ENCODE measurements at places on chromosomes 4 and X. TPM values are rescaled to one million over a fixed set of nuclear protein-coding genes. Genes with fewer than 3 reads are reported as not detected.

DNA sequence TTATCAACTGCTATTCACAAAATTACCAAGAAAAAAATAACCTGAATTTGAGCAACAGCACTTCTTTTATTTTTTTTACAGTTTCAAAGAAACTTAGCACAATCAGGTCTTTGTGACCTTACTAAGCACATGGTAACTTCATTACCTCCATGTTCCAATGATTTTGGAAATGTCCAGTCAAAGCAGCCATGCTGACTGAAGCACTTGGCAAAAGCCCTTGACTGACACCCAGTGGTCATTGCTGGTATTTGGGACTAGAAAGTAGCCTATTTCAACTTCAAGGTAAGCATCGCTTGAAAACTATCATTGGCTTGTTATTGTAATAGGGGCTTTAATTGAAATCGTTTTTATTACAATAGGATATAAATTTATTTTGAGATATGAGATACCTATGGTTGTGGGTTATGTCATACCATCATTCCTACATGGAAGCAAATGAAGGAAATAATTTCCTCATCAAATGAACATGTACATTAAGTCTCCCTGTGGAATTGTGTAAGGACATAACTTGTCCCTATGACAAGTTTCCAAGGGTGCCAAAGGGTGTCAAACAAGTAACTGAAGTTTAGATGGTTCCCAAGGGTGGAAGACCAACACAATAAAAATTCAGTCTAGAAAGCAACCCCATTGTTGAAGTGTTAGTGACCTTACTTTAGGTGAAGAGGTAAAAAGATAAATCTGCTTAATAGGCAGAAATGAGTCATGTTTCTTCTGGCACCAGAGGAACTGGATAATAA, 15.2 kb upstream of the ANXA10 start:
- no peaks in the 10 kb centered on the region for H3K27me3 ChIP-seq
- no peaks in the 10 kb centered on the region for H3K36me3 ChIP-seq
- no peaks in the 10 kb centered on the region for H3K4me1 ChIP-seq
- H3K4me3 ChIP-seq = no peak overlapping the region
- no peak overlapping the region for H3K27ac ChIP-seq
- DNase-seq = peak; percentile 84

DNA sequence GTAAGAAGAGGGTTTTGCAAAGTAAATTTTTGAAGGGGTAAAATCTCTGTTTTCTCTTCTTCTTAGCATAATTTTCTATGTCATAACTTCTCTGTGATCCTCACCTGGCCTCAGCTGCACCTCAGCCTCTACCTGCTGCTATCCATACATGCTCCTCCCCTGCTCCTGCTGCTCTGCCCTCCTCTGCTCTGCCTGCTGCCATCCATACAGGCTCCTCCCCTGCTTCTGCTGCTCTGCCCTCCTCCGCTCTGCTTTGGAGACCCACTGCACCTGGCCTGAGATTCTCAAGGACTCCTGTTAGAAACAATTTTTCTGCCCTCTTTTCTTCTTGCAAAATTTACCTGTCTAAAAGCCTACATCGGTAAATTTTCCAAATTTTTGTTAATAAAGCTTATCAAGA, 388.6 kb upstream of the PITX2 start:
- H3K36me3 ChIP-seq = no peaks in the 10 kb centered on the region
- H3K4me1 ChIP-seq = no peaks in the 10 kb centered on the region
- H3K27me3 ChIP-seq = no peaks in the 10 kb centered on the region
- no peak for DNase-seq

- H3K27me3 ChIP-seq = no peaks in the 10 kb centered on the region
- H3K4me3 ChIP-seq = no peak overlapping the region
- DNase-seq = no peak
- H3K27ac ChIP-seq = no peak overlapping the region
- H3K4me1 ChIP-seq = no peaks in the 10 kb centered on the region
Measured at GRCh38 chr4:147578051-147578476, 39.1 kb upstream of the TMEM184C start.

- no peak overlapping the region for H3K27ac ChIP-seq
- no peaks in the 10 kb centered on the region for H3K36me3 ChIP-seq
- no peak for DNase-seq
- no peaks in the 10 kb centered on the region for H3K4me1 ChIP-seq
- no peak overlapping the region for H3K4me3 ChIP-seq
Measured at GRCh38 chr4:82090717-82091116, 283.1 kb downstream of the HNRNPD start.

DNA sequence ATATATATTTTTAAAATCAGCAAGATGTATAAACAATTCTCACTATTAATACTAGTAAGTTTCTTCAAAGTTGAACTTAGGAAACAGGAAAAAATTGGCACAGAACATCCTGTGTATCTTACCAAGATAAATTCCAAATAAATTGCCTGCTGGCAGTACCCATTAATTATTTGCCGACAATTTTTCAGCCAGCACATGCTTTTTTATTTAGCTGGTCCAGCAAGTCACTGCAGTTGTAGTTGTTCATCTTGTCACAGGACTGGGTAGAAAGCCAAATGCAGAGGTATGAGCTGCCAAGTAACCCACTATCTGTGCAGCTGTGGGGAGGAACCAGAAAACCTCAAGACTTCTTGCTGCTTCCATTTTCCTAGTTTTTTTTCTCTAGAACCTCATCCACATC, 113.4 kb downstream of the PACRGL start:
- no peak overlapping the region for H3K4me3 ChIP-seq
- no peaks in the 10 kb centered on the region for H3K36me3 ChIP-seq
- no peak overlapping the region for H3K27ac ChIP-seq
- H3K27me3 ChIP-seq = no peaks in the 10 kb centered on the region
- DNase-seq = no peak
- H3K4me1 ChIP-seq = no peaks in the 10 kb centered on the region

DNA sequence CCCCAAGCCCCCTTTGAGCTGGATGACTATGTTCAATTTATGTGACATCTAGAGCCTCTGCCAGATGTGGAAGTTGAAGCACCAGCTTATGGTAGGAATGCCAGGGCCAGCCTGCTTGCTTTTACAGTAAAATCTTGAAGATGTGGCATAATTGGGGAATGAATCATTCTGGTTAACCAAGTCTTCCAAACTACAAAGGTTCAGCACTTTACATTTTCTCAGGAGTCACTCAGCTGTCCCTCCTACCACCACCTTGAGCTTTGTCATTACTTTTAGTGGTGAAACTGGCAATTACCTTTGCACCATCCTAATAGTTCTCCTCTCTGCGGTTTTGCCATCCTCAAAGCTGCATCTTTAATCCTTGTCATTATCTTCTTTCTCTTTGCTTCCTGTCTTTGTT, 172.2 kb downstream of the HS6ST2 start:
- no peak for DNase-seq
- H3K36me3 ChIP-seq = no peaks in the 10 kb centered on the region
- no peaks in the 10 kb centered on the region for H3K27me3 ChIP-seq
- no peaks in the 10 kb centered on the region for H3K4me1 ChIP-seq
- H3K4me3 ChIP-seq = no peak overlapping the region

- H3K4me3 ChIP-seq = no peak overlapping the region
- no peak overlapping the region for H3K27ac ChIP-seq
- H3K36me3 ChIP-seq = no peaks in the 10 kb centered on the region
- no peak for DNase-seq
- peaks cover 6% of the 10 kb centered on the region for H3K4me1 ChIP-seq
- H3K27me3 ChIP-seq = no peaks in the 10 kb centered on the region
Measured at GRCh38 chr4:41095973-41096372, 118.4 kb downstream of the APBB2 start.

DNA sequence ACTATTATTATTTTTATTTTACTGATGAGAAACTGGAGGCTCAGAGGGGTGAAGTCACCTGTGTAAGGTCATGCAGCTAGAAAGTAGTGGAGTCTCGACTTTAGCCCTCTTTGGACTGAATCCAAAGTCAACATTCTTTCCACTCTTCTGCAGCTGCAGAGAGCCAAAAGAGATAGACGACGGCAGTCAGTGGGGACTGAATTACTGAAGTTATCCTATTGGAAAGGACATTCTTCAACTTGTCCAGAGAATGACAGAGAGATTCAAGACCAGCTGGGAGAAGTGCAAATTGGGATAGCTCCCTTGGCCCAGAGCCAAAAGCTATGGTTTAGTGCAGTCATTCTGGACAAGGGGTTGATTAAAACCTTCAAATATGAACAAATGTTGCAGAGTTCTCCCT, 42.5 kb downstream of the VGLL1 start:
- H3K4me1 ChIP-seq = no peaks in the 10 kb centered on the region
- no peak overlapping the region for H3K27ac ChIP-seq
- H3K4me3 ChIP-seq = no peak overlapping the region
- no peaks in the 10 kb centered on the region for H3K36me3 ChIP-seq
- no peak for DNase-seq
- no peaks in the 10 kb centered on the region for H3K27me3 ChIP-seq

- peak within 1 kb of the TSS; percentile 100 for H3K4me3 ChIP-seq
- peaks cover 17% of the 10 kb centered on the region for H3K4me1 ChIP-seq
- no peaks in the 10 kb centered on the region for H3K36me3 ChIP-seq
- DNase-seq = peak; percentile 96
Measured at GRCh38 chr4:77075869-77076799, at the start of gene CCNI. CCNI (minus strand) TSS chr4:77075989; CDS start chr4:77066362, 9,627 bp downstream.

GRCh38 chr4:80173401-80173800, 23.9 kb upstream of the PRDM8 start:
- H3K4me3 ChIP-seq = no peak overlapping the region
- no peak overlapping the region for H3K27ac ChIP-seq
- no peak for DNase-seq
- no peaks in the 10 kb centered on the region for H3K27me3 ChIP-seq

GRCh38 chr4:3879681-3880614, 113.8 kb downstream of the ADRA2C start:
- no peak overlapping the region for H3K27ac ChIP-seq
- H3K36me3 ChIP-seq = no peaks in the 10 kb centered on the region
- no peak for DNase-seq
- H3K27me3 ChIP-seq = no peaks in the 10 kb centered on the region

GRCh38 chrX:152819732-152820131, 10.8 kb downstream of the CETN2 start:
- no peak overlapping the region for H3K27ac ChIP-seq
- no peaks in the 10 kb centered on the region for H3K4me1 ChIP-seq
- H3K4me3 ChIP-seq = no peak overlapping the region
- no peaks in the 10 kb centered on the region for H3K27me3 ChIP-seq

DNA sequence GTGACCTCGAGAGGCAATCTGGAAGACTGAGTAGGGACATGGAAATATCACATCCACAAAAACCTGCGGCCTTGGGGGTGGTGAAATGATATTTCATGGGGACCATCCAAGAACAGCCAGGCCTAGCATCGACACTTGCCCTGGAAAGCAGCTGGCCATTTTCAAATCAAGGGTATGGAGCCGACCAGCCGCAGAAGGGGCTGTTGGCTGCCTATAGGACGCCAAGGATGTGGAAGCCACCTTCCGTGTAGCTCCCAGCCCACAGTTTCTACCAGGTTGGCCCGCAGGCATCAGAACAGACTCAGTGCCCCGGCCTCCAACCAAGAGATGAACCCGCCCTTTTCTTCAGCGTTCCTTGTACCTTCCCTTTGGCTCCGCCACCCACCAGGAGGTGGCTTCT, 5.4 kb upstream of the LOC101059915 start:
- H3K4me1 ChIP-seq = no peaks in the 10 kb centered on the region
- DNase-seq = no peak
- H3K36me3 ChIP-seq = no peaks in the 10 kb centered on the region
- H3K27me3 ChIP-seq = no peaks in the 10 kb centered on the region

DNA sequence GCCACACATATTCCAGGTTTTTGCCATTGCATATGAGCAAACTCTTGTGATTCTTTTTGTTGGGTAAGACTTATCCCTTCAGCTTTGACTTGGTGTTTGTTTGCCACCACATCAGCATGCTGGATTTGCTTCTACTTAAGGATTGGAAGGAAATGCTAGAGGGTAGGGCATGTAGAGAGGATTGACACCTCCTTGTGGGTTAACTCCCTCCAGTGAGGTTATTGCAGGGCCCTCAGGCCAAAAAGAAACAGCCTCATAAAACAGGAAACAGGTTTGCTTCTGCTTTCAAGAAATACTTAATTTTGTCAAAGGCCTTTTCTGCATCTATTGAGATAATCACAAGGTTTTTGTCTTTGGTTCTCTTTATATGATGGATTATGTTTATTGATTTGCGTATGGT, 15.2 kb upstream of the INPP4B start:
- H3K4me3 ChIP-seq = no peak overlapping the region
- H3K36me3 ChIP-seq = no peaks in the 10 kb centered on the region
- H3K4me1 ChIP-seq = no peaks in the 10 kb centered on the region
- no peak overlapping the region for H3K27ac ChIP-seq

DNA sequence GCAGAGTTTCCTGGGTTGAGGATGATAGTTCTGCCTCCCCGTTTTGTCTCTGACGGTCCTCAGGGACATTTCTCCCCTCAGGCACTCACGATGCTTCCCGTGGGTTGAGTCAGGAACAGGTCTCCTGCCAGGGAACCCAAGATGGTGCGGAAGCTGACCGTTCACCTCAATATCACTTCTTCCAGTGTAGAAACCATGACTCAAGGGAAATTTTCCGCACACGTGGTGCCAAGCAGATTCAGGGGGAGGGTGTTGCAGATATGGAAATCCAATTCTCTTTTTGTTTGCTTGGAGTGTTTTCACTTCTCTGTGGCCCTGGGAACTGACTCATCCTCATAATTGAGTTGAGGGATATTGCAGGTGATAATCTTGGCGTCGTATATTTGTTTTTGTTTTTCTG, 46.7 kb downstream of the CXorf49B start:
- no peak overlapping the region for H3K27ac ChIP-seq
- no peaks in the 10 kb centered on the region for H3K36me3 ChIP-seq
- H3K4me3 ChIP-seq = no peak overlapping the region
- DNase-seq = no peak
- H3K4me1 ChIP-seq = no peaks in the 10 kb centered on the region

DNA sequence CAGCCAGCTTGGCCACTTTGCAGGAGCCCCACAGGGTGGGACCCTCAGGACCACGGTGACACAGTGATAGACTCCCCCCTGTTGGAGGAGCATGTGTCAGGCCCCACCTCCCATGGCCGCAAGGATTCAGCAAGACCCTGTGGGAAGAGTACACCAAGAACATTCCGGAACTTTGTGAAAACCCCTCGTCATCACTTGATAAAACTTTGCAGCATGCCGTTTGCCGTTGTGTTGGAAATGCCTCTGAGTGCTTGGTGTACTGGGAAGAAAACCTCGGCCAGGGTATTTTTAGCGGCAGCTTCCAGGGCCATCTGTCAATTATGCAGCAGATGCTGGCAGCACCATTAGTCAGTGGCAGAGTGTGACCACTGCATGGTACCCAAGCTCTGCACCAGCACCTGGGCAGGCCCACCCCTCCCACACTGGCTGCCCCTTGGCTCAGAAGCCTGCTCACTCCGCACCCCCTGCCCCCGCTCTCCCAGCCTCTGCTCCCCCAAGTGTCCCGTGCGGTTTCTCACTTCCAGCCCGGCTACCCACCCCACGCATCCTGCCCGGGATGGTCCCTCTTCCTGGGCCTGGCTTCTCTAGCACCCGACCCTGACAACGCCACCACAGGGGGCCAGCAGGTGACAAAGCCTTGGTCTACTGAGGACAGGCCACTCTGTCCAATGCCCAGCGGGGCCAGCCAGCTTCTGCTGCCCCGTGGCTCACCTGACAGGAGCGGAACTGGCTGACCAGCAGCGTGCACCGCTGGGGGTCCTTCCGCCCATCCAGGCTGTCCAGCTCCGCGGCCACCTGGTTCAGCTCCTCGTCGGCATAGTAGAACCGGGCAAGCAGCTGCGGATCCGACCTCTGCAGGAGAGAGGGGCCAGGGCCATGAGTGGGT, 65.0 kb downstream of the ZFYVE28 start:
- no peak overlapping the region for H3K4me3 ChIP-seq
- peaks cover 24% of the 10 kb centered on the region for H3K4me1 ChIP-seq
- peak overlapping the region; percentile 83 for H3K27ac ChIP-seq

Gene CT45A5
- total RNA-seq = 6.2 TPM

Gene PLXNB3
- total RNA-seq = 49.3 TPM

Gene CMC4
- total RNA-seq = 25.4 TPM

Gene GPRASP3
- 9.2 TPM for total RNA-seq

Gene PAGE2
- total RNA-seq = 24.3 TPM

Gene SUPT20HL2
- total RNA-seq = 17.0 TPM

Measured in testis (tissue), 5 donors.